Stimulated activated CD4-positive, alpha-beta T cell treated with anti-CD3 and anti-CD28 coated beads, Interleukin-12 subunit alpha, Interleukin-12 subunit beta, amount 100 ng/mL, for 24 hours (primary cell): ENCODE measurements at places on chromosomes 4 and X.

DNA sequence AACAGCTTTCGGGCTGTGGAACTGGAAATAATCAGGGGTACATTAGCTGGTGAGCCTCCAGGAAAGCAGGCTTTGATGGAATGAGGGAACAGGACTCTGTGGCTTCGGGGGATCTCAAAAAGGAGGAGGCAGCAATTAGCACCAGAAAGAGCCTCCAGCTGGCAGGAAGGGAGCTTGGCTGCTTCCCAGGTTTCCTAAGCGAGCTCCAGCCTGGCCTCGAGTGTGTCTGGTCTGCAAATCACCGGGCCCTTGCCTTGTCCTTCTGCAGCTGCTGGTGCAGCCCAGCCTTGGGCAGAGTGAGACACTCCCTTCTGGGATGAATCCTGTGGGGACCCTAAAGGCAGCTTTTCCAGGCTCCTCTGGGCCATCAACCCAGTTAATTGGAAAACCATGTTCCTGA is 10.7 kb upstream of the PDHA1 start:
- DNase-seq: no peak

GRCh38 chr4:103305355-103305754 is 107.2 kb upstream of the CENPE start:
- DNase-seq: no peak

GRCh38 chrX:154981116-154981411 is 41.5 kb downstream of the F8 start:
- DNase-seq: no peak

DNA sequence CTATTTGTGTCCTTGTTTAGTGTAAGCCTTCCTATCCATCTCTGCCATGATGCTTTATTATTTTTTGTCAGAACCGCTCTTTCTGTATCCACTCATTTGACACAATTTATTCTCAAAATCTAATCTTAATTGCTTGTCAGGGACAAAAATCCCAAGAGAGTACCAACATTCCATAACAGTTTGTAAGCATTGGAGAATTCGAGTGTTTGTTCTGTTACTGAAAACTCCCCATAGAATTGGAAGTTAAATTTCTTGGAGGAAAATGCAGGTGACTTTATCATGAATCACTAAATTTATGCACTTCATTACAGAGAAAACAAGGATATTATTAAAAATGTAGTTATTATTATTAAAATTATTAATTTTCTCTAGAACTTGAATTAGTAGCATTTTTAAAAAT is 1986.1 kb downstream of the ARAP2 start:
- no peak for DNase-seq

GRCh38 chrX:104315555-104315954 is 60.8 kb upstream of the ESX1 start:
- no peak for DNase-seq
